ENCODE measurements at places on chromosomes 5 and 9. TPM values are rescaled to one million over a fixed set of nuclear protein-coding genes. Genes with fewer than 3 reads are reported as not detected.

GRCh38 chr5:8813180-8813579 is 732.7 kb downstream of the SEMA5A start:
- H3K27me3 ChIP-seq, result no peaks in the 10 kb centered on the region
- no peak overlapping the region for H3K27ac ChIP-seq

DNA sequence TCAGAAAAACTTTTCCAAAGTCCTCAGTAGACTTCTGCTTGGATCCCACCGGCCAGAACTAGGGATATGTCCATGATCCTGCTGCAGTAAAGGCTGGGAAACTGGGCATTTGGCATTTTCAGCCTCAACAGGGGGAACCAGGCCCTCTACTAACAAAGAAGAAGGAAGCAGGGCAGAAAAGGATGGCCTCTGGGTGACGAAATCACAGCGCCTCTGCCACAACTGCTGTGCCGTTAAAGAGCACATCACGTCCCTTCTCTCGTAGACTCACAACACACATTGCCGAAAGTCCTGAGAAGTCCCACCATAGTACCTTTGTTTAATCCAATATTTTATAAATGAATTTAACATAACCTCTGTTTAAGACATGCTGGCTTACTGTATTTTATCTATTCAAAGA is 10.4 kb upstream of the AFAP1L1 start:
- no peaks in the 10 kb centered on the region for H3K4me1 ChIP-seq
- no peaks in the 10 kb centered on the region for H3K27me3 ChIP-seq
- H3K4me3 ChIP-seq, result no peak overlapping the region
- H3K36me3 ChIP-seq, result no peaks in the 10 kb centered on the region
- no peak for DNase-seq

- H3K27ac ChIP-seq, result no peak overlapping the region
- no peaks in the 10 kb centered on the region for H3K4me1 ChIP-seq
- no peak overlapping the region for H3K4me3 ChIP-seq
- no peak for DNase-seq
- no peaks in the 10 kb centered on the region for H3K36me3 ChIP-seq
- no peaks in the 10 kb centered on the region for H3K27me3 ChIP-seq
Observed at GRCh38 chr5:29382780-29383179, 1810.7 kb upstream of the CDH6 start.

DNA sequence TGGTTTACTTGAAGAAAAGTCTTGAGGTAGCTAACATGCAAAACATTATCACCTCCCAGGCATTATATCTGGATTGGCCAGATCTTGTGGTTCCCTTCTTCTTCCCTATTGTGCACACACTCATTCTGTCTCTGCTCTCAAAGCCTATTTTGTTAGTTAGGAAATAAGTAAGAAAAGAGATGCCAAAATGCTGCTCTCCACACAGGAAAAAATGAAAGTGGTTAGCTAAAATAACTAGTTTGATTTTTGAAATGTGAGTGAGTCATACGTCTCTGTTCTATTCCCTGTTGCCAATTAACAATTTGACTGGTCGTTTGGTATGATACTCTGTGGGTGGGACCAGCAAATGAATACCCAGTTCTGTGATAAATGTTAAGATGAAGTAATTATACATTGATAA is 28.1 kb downstream of the LMNB1 start:
- H3K4me3 ChIP-seq, result no peak overlapping the region
- no peaks in the 10 kb centered on the region for H3K27me3 ChIP-seq
- H3K4me1 ChIP-seq, result no peaks in the 10 kb centered on the region
- H3K36me3 ChIP-seq, result no peaks in the 10 kb centered on the region
- DNase-seq, result no peak

GRCh38 chr5:135973323-135974020 is 18.7 kb upstream of the LECT2 start:
- H3K27ac ChIP-seq, result no peak overlapping the region
- no peaks in the 10 kb centered on the region for H3K27me3 ChIP-seq
- no peak for DNase-seq
- no peaks in the 10 kb centered on the region for H3K36me3 ChIP-seq
- H3K4me1 ChIP-seq, result no peaks in the 10 kb centered on the region

- no peak for DNase-seq
- no peaks in the 10 kb centered on the region for H3K36me3 ChIP-seq
- no peak overlapping the region for H3K4me3 ChIP-seq
- H3K27me3 ChIP-seq, result no peaks in the 10 kb centered on the region
- H3K4me1 ChIP-seq, result no peaks in the 10 kb centered on the region
Observed at GRCh38 chr9:111106202-111106601, 67.9 kb upstream of the LPAR1 start.

GRCh38 chr5:159695741-159696294 is 220.5 kb upstream of the ADRA1B start:
- no peaks in the 10 kb centered on the region for H3K27me3 ChIP-seq
- H3K4me3 ChIP-seq, result no peak overlapping the region
- DNase-seq, result no peak
- H3K27ac ChIP-seq, result no peak overlapping the region
- no peaks in the 10 kb centered on the region for H3K4me1 ChIP-seq

- no peak for DNase-seq
- no peaks in the 10 kb centered on the region for H3K4me1 ChIP-seq
- H3K27me3 ChIP-seq, result no peaks in the 10 kb centered on the region
- no peak overlapping the region for H3K27ac ChIP-seq
Observed at GRCh38 chr9:135440620-135441019, 39.0 kb upstream of the PPP1R26 start.

- H3K4me1 ChIP-seq, result no peaks in the 10 kb centered on the region
- no peak for DNase-seq
- no peak overlapping the region for H3K27ac ChIP-seq
- no peak overlapping the region for H3K4me3 ChIP-seq
- H3K36me3 ChIP-seq, result no peaks in the 10 kb centered on the region
Observed at GRCh38 chr5:5560016-5560415, 137.5 kb downstream of the ICE1 start.

DNA sequence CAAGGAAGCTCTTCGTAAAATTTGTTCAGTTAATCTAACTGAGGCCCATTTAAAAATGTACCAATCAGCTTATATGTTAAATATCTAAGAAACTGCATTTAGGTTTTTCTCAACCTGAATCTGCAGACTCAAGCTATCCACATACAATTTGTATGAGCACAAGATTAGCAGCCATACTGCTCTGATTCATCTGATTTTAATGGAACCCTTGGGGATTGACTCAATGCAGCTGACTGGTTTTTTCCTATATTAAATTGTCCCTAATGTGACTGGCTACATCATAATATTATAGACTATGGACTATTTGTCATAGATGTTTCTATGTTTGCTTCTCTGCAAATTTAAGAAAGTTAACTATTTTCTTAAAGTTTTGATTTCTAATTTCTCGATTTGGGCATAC is 451.0 kb upstream of the TUSC1 start:
- no peak overlapping the region for H3K4me3 ChIP-seq
- H3K4me1 ChIP-seq, result no peaks in the 10 kb centered on the region
- no peak for DNase-seq
- H3K27ac ChIP-seq, result no peak overlapping the region
- H3K27me3 ChIP-seq, result no peaks in the 10 kb centered on the region
- H3K36me3 ChIP-seq, result no peaks in the 10 kb centered on the region

DNA sequence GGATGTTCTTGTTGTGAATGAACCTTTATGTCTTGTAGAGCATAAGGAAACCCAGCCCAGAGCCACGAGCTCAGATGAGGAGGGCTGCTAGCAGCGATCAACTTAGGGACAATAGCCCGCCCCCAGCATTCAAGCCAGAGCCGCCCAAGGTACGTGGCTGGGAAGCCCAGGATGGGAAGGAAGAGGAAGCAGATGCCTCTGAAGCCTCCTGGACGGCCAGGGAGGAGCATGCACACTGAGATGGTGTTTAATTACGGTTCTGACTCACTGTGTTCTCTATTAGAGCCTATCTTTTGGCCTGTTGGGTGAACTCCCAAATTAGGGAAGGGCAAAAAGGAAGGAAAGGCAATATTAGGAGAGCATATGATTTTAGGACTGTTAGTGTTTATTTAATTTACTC is 75.3 kb downstream of the TJP2 start:
- DNase-seq, result no peak
- no peak overlapping the region for H3K4me3 ChIP-seq
- H3K27ac ChIP-seq, result no peak overlapping the region
- H3K36me3 ChIP-seq, result no peaks in the 10 kb centered on the region
- no peaks in the 10 kb centered on the region for H3K27me3 ChIP-seq

DNA sequence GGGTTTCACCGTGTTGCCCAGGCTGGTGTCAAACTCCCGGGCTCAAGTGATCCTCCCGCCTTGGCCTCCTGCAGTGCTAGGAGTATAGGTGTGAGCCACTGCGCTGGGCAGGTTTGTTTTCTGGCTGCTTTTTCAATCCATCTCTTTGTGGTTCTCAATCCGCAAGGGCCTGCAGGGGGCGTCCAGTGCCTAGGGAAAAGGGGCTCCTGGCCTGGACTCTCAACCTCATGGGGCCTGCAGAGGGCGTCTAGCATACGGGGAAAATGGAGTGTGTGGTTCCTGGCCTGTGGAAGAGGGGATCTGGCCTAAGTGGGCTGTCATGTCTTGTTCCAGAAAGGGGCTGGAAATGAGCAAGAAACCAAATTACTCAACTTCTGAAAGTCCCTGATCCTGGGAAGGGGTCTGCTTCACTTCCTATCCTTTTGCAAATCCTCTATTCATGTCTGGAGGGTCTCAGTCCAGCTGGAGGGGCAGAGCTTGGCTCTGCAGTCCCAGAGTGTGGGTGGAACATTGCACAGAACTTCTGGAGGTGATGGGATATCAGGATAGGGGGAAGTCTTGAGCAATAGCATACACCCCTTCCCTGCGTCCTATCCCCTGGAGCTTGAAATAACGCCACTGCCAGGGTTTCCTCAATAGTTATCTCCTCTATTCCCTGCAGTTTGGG is 12.7 kb upstream of the CCL27 start:
- H3K4me3 ChIP-seq, result no peak overlapping the region
- H3K27me3 ChIP-seq, result no peaks in the 10 kb centered on the region
- peak overlapping the region; percentile 16 for H3K27ac ChIP-seq
- no peaks in the 10 kb centered on the region for H3K4me1 ChIP-seq
- no peaks in the 10 kb centered on the region for H3K36me3 ChIP-seq

DNA sequence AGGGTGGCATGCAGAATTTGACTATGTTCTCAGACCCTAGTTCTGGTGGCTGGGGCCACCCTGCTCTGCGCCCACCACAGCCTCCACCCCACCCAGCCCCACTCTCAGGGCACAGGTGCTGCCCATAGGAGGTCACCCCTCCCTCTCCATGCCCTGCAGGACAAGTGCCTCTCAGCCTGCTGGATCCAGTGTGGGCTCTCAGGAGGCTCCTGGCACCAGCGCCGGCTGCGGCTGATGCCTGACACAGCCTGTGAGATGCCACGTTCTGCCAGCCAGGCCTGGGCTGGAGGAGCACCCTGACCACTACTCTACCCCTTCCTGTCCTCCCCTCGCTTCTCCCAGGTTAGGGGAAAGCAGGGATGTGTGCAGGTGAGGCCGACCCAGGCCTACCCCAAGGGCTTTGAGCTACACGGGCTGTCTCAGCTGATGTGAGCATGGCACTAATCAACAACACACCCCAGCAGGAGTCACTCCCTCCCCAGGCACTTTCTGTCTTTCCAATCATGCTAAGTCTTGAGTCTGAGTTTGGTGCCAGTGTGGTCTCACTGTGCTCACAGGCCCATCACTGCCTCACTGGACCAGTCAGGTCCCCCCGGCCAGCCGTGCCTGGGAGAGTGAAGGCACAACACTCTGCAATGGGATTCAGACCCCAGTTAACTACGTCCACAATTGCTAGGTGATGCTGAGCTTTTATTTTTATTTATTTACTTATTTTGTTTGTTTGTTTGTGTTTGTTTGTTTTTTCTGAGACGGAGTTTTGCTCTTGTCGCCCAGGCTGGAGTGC is 12.1 kb upstream of the BARX1 start:
- no peak overlapping the region for H3K4me3 ChIP-seq
- H3K27me3 ChIP-seq, result no peaks in the 10 kb centered on the region
- H3K36me3 ChIP-seq, result no peaks in the 10 kb centered on the region
- DNase-seq, result no peak
- H3K4me1 ChIP-seq, result no peaks in the 10 kb centered on the region

DNA sequence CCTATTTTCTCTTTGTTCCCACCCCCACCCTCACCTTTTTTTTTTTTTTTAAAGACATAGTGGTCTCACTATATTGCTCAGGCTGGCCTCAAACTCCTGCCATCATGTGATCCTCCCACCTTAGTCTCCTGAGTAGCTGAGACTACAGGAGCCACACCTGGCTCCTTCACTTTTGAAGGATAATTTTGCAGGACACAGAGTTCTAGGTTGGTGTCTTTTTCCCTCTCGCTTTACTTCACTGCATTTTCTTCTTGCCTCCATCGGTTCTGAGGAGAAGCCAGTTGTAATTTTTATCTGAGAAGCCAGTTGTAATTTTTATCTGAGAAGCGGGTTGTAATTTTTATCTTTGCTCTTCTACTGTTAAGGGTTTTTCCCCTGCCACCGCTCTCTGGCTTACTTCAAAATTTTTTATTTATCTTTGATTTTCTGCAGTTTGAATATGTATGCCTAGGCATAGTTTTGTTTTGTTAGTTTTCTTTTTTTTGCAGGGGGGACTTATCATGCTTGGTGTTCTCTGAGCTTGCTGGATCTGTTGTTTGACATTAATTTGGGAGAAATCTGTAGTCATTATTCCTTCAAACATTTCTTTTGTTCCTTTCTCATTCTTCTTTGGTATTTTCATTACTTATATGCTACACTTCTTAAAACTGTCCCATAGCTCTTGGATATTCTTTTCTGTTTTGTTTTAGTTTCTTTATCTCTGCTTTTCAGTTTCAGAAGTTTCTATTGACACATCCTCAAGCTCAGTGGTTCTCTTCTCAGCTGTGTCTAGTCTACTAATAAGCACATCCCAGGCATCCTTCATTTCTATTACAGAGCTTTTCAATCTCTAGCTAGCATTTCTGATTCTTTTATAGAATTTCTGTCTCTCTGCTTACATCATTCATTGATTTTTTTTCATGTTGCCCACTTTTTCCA is 148.2 kb upstream of the CHD1 start:
- no peaks in the 10 kb centered on the region for H3K4me1 ChIP-seq
- H3K4me3 ChIP-seq, result no peak overlapping the region
- H3K27ac ChIP-seq, result no peak overlapping the region
- DNase-seq, result no peak
- H3K27me3 ChIP-seq, result no peaks in the 10 kb centered on the region

GRCh38 chr9:74643303-74643923 is 146.3 kb downstream of the RORB start:
- no peaks in the 10 kb centered on the region for H3K27me3 ChIP-seq
- no peak for DNase-seq
- no peak overlapping the region for H3K4me3 ChIP-seq
- no peaks in the 10 kb centered on the region for H3K36me3 ChIP-seq

GRCh38 chr5:140630292-140631035 is 2.5 kb downstream of the CD14 start:
- no peaks in the 10 kb centered on the region for H3K4me1 ChIP-seq
- H3K27ac ChIP-seq, result no peak overlapping the region
- H3K36me3 ChIP-seq, result no peaks in the 10 kb centered on the region
- H3K27me3 ChIP-seq, result no peaks in the 10 kb centered on the region
- H3K4me3 ChIP-seq, result peak overlapping the region; percentile 64
- DNase-seq, result no peak

Gene NR2F1-AS1
- 0.35 TPM for total RNA-seq

Gene DEPDC1B
- total RNA-seq, result 10.7 TPM

Gene FOXD4L3
- 0.94 TPM for total RNA-seq

Gene DAPK1
- 74.4 TPM for total RNA-seq

Gene BHMT
- total RNA-seq, result not detected

Gene CARD6
- total RNA-seq, result 8.7 TPM

Gene IFNK
- total RNA-seq, result not detected

Gene BRINP1
- total RNA-seq, result not detected

Gene NPR2
- total RNA-seq, result 28.1 TPM

Gene PCDHA6
- 0.57 TPM for total RNA-seq

Measured in Peyer's patch (tissue), 4 donors.